Stimulated activated CD8-positive, alpha-beta memory T cell treated with anti-CD3 and anti-CD28 coated beads, Interleukin-4, amount 100 ng/mL, for 4 hours (primary cell): ENCODE measurements at places on chromosomes 7 and 10.
A peak's percentile ranks its signal among the peaks of the same experiment; 100 is the strongest.

DNA sequence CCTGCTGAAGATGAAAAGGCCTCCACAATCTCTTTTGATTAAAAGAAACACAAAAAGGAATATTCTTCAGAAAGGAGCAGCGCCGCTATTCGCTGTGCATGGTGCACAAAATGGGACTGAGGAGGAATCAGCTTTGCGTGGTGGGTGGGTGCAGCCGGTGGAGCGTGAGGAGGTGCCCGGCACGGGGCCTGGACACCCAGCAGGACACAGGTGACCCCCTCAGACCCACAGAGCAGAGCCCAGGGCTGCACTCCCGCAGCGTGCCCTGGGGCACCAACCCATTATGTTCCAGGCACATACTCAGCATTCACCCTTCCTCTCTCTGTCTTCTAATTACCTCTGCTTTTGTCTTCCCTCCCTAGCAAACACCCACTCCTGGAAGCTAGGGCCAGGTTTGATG, 238.0 kb upstream of the PPP2R2D start:
- DNase-seq, result no peak

GRCh38 chr10:101007099-101007711, 7.6 kb downstream of the LZTS2 start:
- no peak for DNase-seq

DNA sequence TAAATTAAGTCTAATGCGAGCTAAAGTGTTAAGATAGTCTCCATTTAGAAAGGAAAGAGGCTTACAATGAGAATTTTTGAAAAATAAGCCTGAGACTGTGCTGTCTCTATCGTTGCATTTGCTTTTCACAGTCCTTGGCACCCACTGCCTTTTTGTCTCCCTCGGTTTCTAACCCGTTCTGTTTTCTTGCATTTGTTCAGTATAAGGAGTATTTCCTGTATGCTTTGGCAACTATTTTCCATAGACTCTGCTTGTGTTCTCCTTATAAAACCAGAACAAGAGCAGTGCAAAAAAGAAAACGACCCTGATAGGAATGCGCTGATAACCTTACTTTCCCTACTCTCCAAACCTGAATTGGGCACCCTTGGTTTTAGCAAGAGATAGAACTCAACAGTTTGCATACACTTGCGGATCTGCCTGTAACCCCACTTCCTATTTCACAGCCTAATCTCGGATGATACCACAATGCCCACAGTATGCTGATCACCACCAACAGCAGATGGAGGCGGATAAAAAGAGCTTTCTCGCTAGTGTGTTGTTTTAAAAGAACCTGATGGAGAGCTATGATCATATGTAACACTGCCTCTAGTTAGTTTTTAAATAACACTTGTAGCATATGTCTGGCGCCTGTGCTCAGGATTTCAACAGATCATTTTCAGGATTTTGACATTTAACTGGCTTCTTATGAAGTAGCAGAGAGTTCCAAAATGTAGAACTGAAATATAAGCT, 1.6 kb upstream of the ARHGAP12 start:
- DNase-seq, result peak; percentile 5

DNA sequence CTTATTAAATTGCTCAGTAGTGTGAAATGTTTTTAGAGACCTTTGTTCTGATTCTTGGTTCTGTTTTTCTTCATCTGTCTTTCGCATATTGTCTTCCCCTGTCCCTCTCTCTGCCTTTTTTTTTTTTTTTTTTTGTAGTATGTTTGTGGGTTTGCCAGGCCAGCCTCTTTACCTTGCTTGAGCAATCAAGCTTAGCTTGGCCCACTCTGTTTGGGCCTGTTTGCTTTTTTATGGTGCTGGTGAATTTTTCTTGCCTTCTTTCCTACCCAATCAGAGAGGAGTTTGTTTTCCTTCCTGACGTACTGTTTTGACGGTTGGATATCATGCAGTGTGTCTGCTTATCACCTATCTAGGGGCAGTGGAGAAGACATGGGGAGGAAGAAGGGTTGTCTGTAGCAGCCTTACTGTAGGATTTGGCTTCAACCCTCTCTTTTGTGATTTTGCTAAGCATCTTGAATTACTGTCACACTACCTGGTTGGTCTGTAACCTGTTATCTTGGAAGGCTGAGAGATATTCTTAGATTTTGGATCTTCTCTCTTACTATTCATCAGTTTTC, 64.0 kb downstream of the BBS9 start:
- no peak for DNase-seq

- DNase-seq, result no peak
Measured at GRCh38 chr10:517241-517830, 172.1 kb downstream of the DIP2C start.

DNA sequence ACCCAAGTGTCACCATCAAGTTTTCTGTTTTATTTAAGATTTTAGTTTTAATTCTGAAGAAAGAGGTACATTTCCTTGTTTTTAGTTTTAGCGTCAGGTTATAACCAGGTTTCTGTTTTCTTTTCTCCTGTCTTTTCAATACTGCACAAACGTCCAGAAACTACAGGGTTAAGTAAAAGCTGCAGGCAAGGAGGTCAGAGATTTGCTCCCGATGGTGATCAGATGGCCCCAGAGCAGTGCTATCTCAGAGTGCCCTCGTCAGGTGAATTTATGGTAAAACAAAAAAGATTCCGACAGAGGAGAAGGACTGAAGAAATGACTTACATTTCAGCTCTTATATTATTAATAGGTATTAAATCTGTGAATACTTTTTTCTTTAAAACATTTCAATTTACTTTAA, 128.2 kb downstream of the STRA8 start:
- DNase-seq, result no peak

DNA sequence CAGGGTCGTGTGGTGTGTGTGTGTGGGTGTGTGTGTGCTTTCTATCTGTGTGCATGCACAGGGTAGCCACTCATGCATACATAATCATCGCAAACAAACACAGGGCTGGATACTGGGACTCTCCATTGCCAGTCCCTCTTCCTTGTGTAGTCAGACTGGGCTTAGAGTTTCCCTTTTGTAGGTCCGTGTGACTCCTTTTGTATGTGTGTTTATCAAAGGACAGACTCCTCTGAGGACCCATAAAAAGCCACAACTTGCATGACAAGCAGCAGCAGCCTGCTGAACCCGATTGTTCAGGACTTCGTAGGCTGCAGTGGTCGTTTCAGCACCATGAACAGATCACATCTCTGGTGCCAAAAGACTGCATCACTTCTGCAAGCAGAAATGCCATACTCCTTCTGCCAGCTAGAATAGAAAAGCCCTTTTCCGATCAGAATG, 895 bp downstream of the VSTM2A start:
- no peak for DNase-seq

DNA sequence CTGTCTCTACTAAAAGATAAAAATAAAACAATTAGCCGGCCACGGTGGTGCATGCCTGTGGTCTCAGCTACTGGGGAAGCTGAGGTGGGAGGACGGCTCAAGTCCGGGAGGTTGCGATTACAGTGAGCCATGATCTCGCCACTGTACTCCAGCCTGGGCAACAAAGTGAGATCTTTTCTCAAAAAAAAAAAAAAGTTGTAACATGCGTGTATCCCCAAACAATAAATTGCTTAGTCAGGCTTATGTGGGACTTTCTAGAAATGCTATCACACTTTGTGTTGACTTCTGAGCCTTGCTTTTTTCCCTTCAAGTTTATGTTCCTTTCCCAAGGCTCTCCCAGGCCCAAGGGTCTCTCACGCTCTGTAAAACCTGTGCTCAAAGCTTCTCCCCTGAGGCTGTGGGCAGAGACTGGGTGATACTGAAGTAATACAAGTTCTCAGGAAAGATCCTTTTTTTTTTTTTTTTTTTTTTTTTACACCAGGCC, 88.0 kb upstream of the TNS3 start:
- DNase-seq, result no peak

GRCh38 chr7:101315336-101315735, 6.3 kb downstream of the IFT22 start:
- DNase-seq, result no peak

DNA sequence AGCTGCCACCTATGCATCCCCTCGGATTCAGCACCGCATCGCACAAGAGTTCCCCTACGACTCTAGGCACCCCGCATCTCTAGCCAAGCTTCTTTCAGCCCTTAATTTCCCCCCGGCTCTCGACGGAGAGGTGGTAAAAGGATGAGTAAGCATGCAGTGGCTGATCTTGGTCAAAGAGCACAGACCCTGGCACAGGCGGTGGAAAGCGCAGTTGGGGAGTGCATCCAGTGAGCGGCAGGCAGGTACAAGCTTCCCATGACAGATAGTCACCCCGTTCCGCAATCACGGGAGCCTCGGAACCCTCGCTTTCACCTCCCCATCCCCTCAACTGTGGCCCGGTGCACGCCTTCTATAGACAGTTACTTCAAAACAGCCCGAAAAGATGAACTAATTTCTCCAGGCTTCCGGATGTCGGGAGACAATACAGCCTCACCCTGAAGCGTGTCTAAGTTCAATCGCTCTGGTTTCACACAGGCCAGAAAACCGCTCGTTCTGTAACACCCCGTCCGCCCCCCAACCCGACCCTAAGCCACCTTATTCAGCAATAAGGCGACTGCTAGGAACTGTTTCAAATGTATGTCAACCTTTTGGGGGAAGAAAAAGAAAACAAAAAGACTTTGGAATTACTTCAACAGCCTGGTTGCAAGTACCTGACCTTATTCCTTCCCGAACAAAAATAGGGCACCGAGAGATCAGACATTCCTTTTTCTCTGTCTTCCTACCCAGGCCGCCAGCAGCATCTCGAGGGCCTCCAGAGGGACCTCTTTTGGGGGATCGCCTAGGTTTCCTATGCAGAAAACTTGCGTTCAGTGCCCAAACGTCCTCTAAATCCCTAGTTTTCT, 1.4 kb downstream of the RHEB start:
- peak; percentile 27 for DNase-seq

- no peak for DNase-seq
Measured at GRCh38 chr7:12706900-12707536, 19.6 kb downstream of the ARL4A start.

GRCh38 chr10:30172673-30173072, 113.3 kb upstream of the JCAD start:
- no peak for DNase-seq

DNA sequence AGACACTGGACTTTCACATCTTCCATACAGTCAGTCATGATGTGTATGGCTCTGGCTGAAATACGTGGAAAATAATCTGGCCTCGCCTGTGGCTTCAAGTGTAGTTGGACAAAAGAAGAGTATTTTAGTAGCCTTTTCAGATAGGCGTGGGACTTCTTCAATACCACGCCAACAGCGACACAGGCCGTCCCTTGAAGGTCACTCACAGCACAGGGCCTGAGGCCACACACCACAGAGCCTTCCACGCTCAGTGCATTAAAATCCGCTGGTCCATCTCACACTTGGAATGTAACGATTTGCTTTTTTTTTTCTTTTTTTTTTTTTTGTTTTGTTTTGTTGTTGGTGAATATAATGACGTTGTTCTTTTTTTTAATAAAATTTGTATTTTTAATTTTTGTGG, 51.8 kb upstream of the SUN1 start:
- DNase-seq, result no peak

DNA sequence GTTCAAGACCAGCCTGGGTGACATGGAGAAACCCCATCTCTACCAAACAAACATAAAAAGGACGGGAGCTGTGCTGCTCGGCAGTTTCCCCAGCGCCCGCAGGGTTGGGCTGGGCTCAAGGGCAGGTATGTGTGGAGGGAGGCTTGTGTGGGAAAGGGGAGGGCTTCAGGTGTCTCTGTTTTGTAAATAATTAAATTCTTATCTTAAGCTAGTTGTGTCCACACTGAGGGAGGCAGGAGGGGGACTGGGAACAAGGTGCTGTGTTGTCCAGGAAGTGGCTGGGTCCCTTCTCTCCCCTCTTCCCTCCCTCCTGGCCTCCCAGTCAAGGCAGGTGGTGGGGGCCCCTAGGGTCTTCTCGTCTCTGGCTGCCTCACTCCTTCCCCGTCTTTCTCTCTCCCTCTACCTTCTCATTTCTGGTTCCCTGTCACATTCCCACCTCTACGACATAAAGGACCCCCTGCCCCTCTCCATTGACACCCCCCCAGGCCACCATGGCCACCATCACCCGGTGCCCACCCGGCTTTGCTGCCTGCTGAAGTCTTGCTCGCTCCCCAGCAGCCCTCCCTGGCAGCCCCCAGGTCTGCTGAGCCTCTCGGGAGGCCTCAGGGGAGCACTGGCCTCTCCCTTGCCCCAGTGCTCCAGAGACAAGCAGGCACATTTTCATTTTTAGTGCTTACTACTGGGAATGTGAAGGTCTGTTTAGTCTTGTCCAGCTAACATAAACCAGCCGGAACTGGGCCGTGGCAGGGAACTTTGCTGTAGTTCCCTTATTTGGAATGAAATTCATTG, 19.3 kb downstream of the NEURL1 start:
- no peak for DNase-seq

DNA sequence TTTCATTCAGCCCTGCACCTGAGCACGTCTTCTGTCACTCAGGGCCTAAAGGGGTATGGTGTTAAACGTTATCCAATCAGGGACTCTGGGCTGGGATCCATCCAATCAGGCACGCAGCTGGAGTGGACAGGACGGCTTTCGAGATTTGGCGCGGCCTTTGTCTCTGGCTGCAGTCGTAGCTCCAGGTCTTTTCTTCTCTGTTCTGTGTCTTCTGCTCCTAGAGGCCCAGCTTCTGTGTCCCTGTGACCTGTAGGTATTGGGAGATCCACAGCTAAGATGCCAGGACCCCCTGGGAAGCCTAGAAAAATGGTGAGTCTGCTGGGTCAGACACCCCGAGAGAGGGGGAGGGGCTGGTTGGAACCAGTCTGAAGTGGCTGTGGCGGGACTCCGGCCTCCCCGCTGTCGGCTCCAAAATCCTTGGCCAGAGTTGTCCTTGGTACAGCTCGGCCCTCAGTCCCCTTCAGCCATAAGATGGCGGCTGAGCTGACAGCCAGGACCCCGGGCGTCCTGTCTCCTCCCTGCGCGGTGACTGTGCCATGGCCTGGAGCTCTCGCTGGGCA, 11.7 kb upstream of the ZNF680 start:
- no peak for DNase-seq

DNA sequence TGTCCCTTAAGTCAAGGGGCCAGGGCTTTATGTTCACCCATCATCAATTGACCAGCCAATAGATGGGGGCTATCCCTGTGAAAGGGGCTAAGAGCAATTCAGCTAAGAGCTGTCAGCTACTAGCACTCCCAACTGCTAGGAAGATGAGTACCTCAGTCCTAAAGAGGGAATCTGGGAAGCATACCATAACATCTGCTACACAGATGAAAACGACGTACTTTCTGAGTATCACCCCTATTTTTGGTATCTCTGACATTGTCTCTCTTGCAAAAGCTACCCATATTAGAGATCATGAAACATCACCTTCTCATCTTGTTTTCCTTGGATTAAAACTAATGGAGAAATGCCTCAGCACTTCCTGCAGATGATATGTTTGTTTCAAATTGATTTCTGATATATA, 7.5 kb upstream of the SMNDC1 start:
- DNase-seq, result no peak

DNA sequence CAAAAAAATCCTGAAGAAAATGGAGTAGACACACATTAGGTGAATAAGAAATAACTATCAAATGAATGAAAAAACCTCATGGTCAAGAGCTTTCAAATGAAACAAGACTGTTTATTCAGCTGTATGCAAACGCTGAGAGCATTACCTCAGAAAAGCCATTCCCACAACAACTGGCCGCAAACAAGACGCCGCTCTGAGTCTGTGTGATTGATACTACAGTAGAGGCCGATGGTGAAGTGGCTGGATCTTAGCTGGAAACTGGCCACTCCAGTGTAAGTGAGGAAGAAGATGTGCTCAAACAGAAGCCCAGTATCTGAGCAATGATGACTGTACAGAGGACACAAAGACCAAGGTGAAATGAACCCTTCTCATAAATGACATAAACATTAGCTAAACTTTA, 252.4 kb upstream of the GHITM start:
- no peak for DNase-seq

GRCh38 chr7:105875505-105875904, 894 bp downstream of the ATXN7L1 start:
- DNase-seq, result no peak
